Kasumi-1 (cell line): ENCODE measurements at places on chromosomes 16 and 17.
A peak's percentile ranks its signal among the peaks of the same experiment; 100 is the strongest.

DNA sequence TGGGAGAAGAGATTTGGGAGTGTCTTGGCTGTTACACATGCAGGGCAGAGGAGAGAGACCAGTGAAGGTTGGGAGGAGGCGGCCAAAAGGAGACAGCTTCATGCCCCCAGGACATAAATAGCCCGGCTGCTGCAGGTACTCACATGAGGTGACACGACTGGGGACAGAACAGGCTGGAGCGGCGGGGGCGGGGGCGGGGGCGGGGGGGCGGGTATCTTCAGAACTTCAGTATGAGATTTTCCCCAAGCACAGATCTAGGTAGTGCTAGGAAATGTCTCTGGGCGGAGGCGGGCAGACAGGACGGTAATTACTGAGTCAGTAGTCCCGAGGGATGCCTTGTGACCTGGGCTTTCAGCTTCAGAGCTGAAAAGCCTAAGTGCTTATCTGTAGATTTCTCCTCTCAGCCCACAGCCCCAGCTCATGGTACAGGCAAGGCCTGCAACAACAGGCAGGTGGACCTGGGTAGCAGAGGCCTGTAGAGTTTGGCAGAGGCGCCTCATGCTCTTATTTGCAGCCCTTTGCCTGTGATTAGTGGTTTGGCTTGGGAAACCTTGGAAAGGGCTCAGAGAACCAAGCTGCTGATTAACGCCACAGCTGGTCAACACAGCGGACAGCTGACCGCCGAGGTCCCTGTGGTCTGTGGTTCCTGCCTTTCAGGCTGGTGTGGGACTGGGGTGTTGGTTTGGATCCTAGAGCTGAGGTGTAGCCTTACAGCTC is 24.5 kb downstream of the UNK start:
- no peak for DNase-seq

DNA sequence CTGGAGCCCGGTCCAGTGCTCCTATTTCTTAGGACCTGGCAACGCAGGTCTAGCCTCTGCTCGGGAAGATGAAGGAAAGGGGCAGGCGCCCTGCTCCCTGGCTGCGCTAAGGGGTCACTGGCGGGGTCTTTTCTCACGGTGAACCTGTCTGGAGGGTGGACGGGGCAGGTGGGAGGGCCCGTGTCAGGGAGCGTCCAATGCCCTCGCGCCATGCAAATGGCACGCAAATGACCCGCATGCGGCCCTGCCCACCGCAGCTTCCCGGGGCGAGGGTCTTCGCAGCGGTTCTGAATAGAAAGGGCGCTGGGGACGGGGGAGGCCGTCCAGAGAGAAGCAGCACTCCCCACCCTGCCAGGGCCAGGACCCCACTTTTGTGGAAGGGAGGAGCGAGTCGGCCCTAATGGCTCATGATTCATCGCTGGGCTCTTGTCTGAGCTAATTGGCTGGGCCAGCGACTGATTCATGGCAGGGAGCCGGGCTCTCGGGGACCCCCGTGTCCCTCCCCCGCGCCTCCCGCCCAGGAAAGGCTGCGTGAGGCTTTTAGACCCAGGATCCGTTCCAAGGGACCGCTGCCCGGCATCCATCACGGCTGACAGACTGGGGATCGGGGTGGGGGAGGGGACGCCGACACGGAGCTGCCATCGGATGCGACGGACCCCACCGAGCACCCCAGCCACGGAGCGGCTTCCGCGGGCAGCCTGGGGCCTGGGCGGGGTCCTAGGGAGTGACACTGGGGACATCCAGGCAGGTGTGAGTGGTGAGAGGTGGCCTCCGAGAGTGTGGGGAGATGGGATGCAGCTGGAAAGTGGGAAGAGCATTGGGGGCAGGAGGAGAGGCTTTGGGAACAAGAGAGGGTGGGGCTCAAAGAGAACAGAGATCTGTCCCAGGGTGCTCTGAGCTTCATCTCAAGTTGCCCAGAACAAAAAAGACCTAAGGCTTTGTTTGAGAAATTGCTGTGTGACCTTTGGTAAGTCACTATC is 25.0 kb upstream of the NGFR start:
- no peak for DNase-seq

DNA sequence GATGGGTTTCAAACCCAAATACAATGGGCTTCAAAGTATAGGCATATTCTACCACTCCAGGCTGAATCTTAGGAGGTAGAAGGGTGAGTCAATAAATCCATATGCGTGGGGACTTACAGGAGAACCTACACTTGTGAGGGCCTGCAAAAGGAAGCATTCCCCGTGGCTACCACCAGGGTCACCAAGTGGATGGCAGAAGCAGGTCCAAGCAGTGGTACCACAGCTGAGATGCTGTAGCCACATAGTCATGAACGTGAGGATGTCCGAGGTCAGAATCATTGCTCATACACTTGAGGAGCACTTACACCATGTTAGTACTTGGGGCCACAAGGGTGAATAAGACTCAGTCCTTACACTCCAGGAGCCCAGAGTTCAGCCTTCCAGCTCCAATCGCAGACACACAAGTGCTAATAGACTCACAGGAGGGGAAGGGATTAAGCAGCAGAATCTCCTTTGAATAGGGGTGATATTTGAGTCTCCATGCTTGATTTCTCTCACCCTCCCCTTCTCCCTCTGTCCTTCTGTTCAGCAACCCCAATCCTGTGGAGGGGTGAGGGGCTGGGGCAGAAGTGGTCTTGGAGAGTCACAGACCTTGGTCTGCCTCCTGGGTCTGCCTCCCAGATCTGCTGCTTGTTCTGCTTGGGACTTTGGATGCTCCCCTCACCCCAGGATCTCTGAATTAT is 42.5 kb upstream of the ASIC2 start:
- no peak for DNase-seq

- DNase-seq, result no peak
These were observed 14.4 kb downstream of the SLFN5 start for GRCh38 chr17:35257208-35257659.

DNA sequence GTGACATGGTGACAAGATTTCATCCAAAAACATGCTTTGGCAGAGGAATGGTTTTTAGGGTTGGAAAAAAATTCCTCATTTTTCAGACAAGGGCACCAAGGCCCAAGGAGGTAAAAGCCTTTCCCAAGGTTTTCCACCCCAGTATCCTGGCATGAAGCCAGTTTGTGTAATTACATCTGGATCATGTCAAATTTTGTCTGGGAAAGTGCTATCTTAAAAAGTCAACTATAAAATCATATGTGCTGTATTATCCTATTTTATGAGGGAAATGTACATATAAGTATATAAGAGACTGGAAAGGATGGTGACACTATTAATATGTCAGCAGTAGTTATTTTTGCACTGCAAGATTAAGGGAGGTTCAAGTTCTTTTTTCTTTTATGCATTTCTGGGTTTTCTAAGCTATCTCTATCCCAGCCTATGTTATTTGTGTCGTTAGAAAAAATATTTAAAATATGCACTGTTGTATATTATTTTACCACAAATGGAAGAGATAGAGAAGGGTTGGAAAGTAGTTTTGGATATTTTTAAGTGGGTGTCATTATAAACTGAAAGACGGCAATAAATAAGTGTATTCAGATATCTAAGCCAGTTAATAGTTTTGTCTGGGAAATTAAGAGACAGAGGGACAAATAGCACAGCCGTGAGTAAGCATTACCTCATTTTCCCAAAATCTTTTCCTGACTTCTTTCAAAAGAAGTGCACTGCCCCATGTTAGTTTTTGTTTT is 13.5 kb upstream of the FBXO47 start:
- DNase-seq, result no peak

DNA sequence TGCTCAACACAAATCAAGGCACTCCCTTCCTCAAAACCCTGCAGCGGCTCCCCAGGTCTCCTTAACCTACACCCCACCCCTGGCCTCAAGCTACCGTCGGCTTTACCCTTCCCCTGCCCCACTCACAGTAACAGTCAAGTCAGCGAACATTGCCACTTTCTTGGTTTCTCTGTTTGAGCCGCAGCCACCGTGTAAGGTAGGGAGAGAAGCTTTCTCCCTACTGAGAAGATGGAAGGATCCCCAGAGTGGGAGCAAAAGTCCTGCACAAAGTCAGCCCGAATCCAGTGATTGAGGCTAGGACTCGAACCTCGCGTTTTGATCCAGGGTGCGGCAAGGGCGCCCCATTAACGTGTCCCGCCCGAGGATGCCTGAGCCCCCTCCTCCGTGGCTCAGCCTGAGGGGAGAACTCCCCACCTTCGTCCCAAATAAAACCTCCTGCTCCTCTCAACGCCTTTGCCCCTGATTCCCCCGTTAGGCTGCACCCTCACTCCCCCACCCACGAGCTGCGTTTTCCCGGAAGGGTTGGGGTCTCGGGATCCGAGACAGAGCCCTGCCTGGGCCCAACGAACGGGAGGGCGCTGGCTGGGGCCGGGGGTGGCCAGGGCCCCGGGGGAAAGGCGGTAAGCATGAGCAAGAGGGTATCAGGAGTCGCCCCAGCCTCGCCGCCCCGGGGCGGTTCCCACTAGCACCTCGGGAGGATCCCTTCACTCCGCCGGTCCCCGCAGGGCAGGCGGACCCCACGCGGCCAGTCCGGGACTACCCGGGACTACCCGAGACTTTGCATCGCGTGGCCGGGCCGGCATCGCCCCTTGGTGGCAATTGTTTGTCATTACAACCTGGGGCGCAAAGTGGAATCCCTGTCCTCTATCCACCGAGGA is 9.9 kb upstream of the NAGS start:
- DNase-seq, result peak; percentile 28

DNA sequence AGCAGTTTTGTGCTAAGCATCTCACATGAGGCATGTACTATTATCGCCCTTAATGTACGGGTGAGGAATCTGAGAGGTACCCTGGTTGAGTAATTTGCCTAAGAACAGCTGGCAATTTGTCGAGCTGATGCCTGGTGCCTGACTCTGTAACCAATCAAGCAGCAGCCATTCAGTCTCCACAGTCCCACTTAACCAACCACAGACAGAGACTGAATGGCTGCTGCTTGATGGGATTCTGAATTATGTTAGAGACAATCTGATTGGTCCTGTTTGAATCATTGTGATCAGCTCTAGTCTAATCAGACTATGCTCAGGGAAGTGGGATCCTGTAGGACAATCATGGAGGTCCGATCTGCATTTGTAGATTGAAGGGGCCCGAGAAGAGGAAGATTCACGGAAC is 447.0 kb downstream of the SHISA9 start:
- DNase-seq, result no peak

DNA sequence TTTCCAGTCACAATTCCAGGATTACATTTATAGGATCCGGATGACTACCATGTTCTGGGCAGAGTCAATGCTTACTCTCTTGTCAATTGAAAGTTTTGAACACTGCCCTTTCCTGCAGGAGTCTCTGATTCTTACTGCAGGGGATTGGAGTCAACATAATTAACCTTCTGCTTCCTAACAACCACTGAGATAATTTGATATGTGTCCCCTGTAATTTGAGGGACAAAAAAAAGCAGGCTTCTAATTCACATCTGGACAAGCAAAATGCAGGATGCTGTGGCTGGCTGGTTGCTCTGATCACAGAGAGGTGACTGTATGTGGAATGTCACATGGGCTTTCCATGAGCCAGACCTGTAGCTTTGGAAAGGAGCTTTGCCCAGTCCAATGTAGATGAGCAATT is 54.9 kb downstream of the PMP22 start:
- DNase-seq, result no peak

GRCh38 chr16:57801809-57802340 is 416 bp downstream of the KIFC3 start:
- no peak for DNase-seq

DNA sequence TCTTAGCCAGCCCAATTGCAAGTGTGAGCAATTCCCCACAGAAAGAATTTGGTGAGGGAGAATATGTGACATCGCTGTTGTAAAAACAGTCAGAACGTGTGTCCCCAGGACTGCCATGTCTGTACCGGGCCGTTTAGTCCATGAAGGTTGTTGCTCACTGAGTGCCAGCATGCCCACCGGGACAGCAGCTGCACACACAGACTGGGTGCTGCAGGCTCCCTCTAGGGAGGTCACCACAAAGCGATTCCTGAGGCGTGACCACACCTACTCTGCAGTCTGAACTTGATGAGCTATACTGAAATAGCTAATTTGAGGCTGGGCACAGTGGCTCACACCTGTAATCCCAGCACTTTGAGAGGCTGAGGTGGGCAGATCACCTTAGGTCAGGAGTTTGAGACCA is 44.1 kb upstream of the ADORA2B start:
- no peak for DNase-seq

DNA sequence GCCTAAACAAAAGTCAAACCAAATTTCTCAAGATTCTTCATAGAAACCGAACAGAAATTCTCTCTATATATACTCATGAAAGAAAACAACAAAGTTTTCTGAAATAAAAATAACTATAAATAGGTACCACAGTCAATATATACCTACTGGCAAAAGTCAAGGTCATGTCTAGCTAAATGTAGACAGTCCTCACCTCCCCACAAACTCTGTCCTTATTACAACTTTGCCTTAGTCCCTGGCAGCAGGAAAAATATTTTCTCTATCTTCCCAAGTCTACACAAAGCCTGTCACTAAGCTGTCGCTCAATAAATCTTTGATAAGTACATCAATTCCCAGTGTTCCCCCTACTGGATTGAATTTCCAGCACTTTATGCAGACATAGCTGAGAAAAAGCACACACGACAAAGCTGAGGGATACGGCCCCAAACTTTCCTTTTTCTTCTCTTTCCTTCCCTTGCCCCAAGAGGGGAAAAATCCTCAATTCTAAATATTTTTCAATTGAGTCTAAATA is 2.7 kb downstream of the CFAP20 start:
- no peak for DNase-seq

- DNase-seq, result no peak
These were observed 6.9 kb downstream of the FBXO31 start for GRCh38 chr16:87376660-87377059.
